Hematopoietic multipotent progenitor cell treated with erythropoietin and hydrocortisone succinate and interleukin-3 and kit ligand, for 17 days (in vitro differentiated cells): ENCODE measurements at places on chromosomes 2 and 18.

GRCh38 chr2:151833984-151834383 is 5.8 kb upstream of the ARL5A start:
- no peak for DNase-seq

- no peak for DNase-seq
Measured at GRCh38 chr2:98477506-98477905, 32.8 kb downstream of the INPP4A start.

DNA sequence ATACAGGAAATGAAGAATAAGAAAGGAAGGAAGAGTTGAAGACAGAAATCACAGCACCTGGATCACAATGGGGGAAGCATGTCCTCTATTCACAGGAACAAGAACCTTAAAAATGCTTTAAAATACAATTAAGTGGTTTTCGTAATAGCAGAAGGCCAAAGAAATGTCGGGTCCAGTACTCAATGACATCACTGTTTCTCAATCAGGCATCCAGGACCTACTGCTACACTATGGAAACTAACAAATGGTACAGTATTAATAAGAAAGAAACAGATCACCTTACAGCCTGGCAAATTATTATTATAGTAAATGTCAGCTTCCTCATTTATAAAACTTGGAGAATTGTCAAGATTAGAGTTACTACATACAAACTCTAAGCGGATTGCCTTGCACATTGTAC is 15.8 kb downstream of the HNRNPLL start:
- no peak for DNase-seq

DNA sequence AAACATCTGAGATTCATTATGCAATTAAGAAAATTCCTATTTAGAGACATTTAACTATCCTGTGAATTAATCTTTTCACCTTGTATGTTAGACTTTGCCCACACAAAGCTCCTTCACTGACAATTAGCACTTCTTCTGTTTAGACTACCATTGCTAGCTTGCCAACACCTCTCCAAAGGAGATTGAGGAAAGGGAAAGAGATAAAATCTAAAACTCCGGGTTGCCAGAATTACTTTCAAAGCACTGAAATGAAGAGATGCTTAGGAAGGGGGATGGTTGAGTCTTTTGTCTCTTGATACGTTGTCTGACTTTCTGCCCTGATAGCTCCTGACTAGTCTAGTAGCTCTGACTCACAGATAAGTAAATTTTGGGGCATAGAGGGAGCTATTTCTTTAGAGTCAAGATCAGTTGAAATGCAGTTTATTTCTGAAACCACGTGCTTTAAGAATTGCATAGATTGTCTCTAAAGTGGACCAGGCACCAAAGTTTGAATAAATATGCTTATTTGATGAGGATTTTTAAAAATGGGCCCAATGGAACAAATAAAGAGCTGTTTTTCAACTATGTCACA is 74.1 kb upstream of the DSEL start:
- no peak for DNase-seq

DNA sequence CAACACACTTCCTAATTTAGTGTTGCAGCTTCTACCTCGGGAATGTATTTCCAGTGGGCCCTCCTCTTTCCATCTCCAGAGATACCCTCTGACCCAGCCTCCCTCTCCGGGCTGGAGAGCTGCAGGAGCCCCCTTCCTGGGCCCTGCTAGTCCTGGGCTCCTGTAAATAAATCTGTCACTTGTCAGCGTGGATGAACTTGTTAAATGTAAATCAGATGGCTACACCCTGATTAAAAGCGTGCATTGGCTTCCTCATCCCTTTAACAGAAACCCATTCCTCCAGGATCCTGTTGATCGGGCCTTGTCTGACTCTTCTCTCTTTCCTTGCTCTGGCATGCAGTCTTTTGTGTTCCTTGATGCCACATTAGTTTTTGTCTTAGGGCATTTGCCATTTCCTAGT is 2.4 kb downstream of the ZNF236 start:
- no peak for DNase-seq

DNA sequence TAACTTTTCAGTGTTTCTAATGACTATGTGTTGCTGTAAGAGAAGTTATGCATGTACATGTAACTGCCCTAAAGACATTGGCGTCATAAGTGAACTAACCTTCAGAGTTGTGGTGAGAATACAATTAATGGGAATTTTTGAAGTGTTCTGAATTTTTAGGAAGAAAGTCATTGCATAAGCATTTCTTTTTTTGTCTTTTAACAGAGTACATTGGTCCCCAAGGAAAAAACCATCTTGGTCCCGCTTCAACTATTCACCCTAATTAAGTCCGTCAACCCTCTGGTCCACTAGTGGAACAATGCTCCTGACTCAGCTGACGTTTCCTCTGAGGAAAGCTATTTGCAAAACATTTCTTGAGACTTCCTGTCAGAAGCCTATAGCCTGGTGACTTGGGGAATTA is 41.1 kb upstream of the VIT start:
- no peak for DNase-seq

DNA sequence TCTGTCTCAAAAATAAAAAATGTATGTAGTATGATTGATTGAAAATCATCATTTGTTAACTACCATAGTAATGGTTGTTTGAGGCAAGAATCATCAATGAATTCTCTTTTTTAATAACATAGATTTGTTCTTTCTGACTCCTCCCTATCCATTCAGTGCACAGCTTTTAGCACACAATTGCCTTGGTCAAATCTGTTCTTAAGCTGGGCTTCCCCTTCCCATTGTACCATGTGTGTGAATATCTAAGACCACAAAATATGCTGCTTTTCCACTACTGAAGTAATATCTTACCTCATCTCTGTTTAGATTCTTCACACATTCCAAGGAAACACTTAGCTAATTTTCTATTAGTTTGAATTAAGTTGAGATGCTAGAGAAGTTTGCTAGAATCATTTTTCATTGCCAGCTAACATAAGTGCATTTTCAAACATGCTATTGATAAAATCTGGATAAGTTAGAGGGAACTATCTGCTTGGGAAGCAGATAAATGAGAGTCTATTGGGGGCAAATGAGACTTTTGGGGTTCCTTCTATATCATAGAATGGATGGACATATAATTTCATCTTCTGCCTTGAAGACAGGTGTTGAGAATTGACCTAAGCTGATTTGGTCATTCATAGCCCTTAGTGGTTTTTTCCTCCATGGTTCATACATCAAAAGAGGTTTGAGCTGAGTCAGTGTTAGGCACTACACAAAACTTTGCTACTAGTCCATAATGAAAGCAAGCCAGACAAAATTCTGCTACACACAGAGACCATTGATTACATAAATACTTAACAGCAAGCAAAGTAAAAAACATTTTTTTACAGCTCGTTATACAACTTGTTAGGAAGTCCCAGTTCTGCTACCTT is 231.9 kb downstream of the PLCL1 start:
- DNase-seq = no peak

GRCh38 chr2:197435598-197436420 is 981 bp upstream of the SF3B1 start:
- peak; percentile 43 for DNase-seq

DNA sequence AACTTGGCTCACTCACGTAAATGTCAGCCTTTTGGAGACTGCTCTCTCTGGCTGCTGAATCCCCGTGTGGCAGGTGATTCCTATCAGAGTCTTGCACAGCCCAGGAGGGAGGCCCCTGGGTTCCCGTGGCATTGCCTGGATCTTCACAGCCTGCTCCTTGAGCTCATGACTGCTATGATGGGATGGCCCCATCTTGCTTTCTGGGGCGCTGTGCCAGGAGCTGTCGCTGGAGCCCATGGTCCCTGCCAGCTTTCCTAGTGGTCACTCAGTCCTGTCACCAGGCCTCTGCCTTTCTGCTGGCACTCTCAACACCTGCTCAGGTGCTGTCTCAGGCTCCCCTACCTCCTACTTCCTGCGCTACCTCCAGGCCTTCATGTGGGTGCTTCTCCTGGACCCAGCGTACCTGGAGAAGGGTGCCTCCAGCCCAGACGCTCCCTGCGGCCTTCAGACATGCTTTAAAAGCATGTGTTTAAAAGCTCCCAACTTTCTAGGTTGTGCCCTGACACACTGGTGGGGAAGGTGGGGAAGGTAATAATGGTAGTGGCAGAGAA is 110.1 kb downstream of the MCFD2 start:
- DNase-seq = no peak

GRCh38 chr2:145744541-145745386 is 1224.8 kb upstream of the ZEB2 start:
- DNase-seq = no peak

- no peak for DNase-seq
Measured at GRCh38 chr2:40284797-40285196, 167.1 kb downstream of the SLC8A1 start.

- DNase-seq = no peak
Measured at GRCh38 chr18:24214913-24215312, 76.1 kb downstream of the CABYR start.
